ENCODE measurements at places on chromosomes 4 and X.
A peak's percentile ranks its signal among the peaks of the same experiment; 100 is the strongest.

DNA sequence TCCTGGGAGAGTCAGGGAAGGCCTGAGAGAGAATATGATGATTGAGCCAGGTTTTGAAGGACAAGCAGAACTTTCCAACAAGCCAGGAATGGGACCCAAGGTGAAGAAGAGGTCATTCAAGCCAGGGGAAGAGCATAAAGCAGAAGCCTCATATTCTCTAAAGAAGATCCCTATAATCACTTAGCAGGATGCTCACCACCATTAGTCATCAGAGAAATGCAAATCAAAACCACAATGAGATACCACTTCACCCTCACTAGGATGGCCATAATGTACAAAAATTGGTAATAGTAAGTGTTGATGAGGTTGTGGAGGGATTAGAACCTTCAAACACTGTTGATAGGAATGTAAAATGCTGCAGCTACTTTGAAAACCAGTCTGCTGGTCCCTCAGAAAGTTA, 20.5 kb upstream of the SUPT20HL1 start:
- no peak for DNase-seq

DNA sequence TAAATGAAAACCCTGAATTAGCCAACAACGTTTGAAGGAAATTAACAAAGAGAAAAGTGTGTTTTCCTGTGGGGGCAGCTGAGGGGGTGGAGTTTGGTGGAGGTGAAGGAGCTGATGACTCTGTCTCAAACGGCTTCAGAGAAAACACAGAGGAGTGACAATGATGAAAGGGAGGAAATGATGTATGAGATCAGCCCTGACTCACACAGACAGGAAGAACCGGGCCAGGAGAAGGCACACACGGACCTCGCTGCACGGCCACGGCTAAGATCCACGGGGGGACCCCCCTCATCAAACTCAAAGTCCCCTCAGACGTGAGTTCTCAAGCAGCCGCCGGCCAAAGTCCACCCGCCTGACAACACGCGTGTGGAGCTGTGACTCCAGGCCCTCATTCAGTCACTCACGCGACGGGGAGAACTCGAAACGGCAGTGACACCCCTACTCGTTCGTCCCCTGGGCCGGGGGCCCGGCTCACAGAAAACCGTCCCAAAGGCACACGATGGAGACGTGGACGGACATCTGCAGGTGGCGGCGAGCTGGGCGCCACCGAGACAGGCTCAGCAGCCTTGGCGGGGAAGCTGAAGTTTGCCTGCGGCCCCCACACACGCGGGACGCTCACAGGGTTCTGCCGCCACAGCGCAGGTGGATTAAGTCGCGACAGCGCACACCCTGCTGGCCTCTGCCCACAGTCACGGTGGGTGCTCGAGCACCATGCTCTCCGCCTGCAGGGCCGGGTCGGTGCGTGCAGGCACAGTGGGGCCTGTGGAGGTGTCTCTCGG, 28.8 kb downstream of the PPP2R3B start:
- no peak for DNase-seq

- DNase-seq, result no peak
Measured at GRCh38 chr4:157806184-157806583, 366.6 kb downstream of the GASK1B start.

DNA sequence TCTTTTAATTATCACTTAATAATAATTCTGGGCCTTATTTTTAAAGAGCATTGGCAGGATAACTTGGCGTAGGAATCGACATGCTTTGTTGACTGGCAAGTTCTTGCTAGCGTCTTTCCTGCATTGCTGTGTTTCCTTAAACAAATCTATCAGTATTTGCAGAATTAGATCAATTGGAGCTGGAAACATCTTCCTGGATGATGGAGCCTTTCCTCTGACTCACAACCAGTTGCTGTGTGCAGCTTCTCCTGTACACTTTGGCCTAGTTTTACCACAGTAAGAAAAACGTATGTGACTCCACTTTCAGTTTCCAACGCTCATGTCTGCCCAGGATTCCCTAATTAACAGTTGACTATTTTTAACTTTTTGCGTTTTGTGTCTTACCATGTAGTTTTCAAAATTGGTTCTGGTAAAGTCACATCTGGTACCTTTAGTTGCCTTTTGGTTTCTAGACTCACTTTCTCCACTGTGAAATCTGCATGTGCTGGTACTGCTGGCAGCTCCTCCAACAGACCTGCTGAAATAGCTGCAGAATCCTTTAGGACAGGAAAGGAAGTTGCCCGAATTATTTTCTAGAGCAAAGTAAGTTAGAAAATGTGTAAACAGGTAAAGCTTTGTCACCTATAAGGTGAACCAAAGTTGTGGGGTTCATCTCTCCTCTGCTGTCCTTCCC, 553.2 kb upstream of the FAT1 start:
- DNase-seq, result no peak

GRCh38 chrX:150575419-150575814, 7.0 kb downstream of the MTM1 start:
- peak; percentile 49 for DNase-seq

DNA sequence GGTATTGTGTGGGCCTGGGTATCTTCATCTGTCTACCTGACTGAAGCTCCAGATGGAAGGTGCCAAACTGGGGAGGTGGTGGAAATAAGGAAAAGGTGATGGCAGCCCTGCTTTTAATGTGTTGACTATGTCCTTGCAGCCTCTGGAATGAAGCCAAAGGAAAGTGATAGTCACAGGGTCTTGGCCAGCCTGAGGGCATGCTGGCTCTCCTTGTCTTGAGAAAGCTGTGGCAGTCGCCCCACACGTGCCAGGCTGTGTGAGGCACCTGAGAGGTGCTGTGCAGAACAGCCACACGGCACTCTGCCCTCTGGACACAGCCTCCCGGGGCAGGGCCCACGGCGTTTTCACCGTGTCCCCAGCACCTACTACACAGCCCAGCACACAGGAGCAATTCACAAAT, 77.6 kb downstream of the NAT8L start:
- no peak for DNase-seq

DNA sequence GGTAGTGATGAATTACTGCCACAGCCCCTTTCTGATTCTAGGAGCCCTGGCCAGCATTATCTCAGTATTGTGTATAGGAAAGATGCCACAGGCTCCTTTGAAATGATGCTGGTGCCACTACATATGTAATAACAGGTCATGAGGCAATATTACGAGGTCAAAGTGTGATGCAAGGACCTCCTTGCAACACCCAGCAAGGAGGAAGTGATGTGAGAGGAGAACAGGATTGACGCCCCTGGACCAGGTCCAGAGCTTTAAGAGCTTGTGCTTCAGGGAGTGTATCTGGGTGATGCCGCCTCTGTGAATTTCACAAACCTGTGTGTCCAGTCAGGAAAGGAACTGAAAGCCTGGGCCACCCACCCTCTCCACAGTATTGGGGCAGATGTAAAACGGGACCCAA, 261.8 kb downstream of the MID1IP1 start:
- DNase-seq, result no peak

DNA sequence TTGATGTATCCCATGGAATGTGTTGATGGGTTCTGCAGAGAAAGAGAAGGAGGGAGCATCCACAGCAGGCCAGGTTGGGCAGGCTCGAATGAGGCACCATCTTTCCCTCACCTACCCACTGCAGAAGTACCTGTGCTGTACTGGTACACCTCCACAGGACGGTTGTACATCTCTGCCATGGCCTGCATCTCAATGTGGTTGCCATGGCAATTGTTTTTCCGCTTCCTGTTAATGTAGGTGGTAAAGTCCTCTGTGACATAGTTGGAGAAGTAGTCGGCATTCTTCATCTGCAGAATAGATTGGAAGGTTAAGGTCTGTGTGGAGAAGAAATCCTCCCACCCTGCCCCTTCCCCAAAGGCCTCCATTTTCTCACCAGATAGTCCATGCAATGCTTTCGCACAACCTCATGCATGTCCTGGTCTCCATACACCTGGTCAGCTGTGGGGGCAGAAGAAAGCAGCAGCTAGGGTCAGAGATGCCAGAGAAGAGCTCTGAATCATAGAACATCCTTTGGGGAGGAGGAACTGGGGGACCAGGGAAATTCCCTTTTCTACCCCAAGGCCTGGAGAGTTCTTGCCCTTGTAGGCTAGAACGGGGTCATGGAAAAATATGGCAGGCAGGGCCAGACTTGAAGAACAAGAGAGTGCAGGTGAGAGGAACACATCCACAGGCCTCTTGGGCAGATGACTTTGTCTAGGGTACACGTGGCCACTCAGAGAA, 15.9 kb upstream of the PIM2 start:
- DNase-seq, result no peak

DNA sequence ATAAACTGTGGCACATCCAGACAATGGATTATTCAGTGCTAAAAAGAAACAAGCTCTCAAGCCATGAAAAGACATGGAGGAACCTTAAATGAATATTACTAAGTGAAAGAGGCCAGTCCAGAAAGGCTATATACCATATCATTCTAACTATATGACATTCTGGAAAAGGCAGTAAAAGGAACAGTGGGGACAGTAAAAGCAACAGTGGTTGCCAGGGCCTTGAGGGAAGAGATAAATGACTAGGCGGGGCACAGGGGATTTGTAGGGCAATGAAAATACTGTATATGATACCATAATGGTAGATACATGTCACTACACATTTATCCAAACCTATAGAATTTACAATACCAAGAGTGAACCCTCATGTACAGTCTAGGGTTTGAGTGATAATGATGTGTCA, 115.3 kb downstream of the ATP8A1 start:
- DNase-seq, result no peak

DNA sequence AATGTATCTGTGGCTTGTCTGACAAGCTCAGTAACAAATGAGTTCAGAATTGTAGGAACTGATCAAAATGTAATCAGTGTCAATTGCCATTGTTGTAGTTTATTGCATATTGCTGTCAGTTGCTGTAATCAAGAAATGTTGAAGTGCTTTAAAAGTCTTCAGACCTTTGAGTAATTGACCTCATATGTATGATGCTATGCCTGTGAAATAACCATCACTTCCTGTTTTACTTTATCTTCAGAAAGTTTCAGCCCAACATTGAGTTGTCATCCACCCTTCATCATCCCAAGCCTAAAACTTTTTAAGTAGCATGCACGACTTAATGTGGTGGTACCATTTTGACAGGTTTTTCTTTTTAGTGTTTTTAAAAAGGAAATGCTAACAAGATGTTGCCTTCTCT, 212.4 kb downstream of the ARHGAP10 start:
- DNase-seq, result no peak

DNA sequence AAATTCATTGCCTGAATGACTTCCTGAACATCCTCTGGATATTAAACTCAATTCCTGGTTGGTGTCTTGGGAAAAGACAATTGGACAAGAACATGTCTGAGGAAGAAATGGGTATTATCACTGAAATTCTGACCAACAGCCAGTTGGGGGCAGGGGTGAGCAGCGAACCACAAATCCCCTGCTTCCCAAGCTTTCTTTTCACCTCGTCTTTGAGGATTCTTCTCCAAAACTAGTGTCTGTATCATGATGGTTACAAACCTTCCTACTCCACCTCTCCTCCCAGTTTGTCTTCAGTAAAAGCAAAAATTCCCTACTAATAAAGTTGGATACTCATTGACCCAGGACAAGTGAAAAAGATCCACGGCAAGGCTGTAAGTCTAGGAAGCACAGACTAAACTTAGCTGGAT, 48.3 kb upstream of the WDR1 start:
- DNase-seq, result no peak

- DNase-seq, result no peak
Measured at GRCh38 chrX:18194688-18195087, 26.0 kb downstream of the BEND2 start.

DNA sequence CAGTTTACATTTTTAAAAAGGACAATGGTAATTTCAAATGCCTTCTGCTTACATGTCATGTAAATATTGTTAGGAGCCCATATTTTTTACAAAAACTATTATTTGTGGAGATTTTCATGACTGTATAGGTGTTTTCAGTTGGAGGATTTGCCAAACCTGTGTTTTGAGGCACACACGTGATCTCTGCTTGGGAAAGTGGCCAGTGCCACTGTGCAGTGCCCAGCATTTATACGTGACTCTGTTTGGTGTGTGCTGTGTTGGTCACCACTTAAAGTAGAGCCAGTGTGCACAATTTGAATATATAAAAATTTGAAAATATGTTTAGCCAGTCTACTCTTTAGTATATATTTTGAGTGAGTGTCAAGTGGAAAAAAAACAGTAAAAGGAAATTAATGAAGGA, 26.8 kb upstream of the NAP1L5 start:
- no peak for DNase-seq

GRCh38 chr4:103144926-103145325, 45.3 kb upstream of the BDH2 start:
- no peak for DNase-seq

GRCh38 chr4:67918428-67918827, 34.6 kb upstream of the TMPRSS11D start:
- no peak for DNase-seq

DNA sequence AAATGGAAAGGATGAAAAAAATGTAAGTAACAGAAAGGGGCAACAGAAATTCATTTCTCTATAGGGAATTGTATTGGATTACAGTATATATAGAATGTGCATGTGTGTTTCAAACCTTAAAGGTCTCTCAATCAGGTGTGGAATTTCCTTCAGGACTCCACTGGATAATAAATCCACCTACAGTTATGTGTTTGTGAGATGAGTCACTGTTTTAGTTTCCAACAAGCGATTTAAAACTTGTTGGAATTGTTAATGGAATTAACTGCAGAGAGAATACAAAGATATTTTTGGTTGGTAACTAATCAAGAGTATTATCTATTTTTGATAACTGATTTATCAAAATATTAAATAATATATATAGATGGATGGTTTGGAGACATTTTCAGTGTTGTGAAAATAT, 32.8 kb downstream of the CEP44 start:
- no peak for DNase-seq

DNA sequence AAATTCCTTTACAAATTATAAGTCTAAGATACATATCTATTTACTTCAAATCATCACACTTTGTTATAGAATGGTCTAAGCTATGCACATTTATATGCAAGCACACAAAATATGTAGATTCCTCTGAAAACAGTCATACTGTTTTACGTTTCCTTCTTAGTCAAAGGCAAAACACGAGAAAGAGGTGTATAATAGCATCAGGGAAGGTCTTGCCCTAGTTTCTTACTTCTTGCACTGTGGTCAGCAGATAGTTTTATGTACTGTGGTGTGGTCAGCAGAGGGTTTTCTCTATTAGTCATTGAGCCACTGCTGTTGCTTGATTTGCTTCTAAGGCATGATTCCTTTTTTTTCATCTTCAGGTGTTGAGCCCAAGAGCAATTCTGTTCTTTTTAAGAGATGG, 117.7 kb downstream of the ADAM29 start:
- no peak for DNase-seq

DNA sequence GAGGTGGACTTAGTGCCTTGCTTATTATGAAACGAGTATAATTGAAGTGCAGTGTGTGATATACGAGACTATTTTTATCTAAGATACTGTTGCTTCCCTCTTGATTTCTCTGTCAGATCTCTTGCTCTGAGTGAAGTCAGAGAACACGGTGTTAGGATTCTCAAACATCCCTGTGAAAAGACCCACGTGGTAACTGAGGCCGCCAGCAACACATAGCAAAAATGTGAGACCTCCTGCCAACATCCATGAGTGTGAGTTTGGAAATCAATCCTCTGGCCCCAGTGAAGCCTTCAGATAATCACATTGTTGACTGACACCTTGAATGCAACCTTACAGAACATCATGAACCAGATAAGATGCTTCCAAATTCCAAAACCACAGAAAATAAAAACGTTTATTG, 954.4 kb downstream of the FAT4 start:
- no peak for DNase-seq

All from effector CD4-positive, alpha-beta T cell (primary cell).